ENCODE measurements at places on chromosomes 7 and 10.

GRCh38 chr7:5422396-5423305, 983 bp downstream of the TNRC18 start:
- no peak for DNase-seq

DNA sequence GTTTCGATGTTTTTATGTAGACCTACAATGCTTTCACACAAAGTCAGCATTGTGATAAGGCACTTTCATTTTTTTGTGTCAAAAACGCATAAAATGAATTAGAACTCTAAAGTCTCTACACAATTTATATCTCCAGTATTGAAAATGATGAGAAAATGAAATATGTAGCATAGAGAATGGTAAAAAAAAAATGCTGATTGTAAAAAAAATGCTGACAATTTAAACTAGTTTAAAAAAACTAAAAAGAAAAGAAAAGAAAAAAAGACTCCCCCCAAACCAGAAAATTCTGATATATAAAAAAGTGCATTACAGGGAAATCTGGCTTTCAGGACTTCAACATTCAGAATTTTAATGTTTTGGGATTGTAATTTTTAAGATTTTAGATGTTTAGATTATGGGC, 148.1 kb downstream of the FZD1 start:
- DNase-seq = no peak

- DNase-seq = no peak
Measured at GRCh38 chr7:79872176-79872575, 262.5 kb upstream of the GNAI1 start.

DNA sequence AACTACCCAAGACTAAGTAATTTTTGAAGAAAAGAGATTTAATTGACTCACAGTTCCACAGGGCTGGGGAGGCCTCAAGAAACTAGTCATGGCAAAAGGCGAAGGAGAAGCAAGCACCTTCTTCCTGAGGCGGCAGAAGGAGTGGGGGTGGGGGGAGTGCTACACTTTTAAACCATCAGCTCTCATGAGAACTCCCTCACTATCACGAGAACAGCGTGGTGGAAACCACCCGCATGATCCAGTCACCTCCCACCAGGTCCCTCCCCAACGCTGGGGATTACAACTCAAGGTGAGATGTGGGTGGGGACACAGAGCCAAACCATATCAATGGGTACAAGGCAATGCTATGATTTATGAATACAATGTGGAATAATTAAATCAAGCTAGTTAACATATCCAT, 241.9 kb downstream of the PTPRN2 start:
- DNase-seq = no peak

DNA sequence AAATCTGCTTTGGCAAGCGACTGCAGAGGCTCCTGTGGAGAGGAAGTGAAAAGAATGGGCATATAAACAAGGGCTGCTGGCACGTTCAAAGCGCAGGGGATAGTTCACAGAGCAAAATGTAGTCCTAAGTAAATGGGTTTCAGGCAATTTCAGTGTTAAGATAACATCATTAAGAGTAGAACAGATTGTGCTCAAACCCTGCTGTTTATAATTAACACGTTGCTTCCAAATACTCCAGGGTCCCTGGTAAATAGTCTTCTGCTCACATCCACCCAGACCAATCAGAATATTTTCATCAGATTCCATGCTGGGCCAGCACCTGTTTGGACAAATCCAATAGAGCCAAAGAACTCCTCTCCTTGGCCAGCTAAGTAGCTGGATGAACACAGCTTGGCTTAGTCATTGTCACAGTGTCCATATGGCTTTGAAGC, 81.4 kb downstream of the ORC5 start:
- no peak for DNase-seq

DNA sequence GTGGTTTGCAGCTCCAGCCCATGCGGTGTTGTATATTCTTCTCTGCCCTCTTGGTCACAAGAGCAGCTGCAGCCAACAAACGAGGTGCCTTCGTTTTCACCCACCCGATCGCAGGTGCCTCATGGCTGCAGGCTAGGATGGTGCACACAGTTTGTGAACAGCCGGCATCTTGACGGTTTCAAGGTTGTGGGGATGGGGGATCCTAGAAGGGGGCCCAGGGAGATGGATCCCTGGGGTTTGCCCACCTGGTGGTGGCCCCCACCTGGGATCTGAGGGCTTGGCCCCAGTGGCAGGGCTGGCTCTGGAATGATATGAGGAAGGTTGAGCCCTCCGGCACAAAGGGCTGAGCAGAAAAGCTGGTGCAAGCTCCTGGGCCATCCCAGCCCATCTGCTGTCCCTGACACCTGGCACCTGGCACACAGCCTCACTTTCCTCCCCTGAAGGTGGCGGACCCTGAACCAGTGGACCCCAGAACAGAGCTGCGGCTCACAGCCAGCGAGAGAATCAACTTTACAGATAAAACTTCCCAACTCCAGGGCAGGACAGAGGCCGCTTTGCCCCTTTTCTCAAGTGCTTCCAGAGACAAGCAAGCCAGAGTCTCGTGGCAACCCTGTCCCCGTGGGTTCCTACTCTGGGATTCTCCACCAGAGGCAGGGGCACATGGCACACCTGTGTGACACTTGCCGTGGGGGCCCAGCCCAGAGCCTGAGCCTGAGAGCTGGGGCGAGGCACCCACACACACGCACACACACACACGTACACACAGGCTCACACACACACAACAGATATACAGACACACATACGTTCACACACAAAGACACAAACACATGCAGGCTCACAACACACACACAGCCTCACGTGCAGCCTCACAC, 177.3 kb upstream of the PPP2R2D start:
- no peak for DNase-seq

DNA sequence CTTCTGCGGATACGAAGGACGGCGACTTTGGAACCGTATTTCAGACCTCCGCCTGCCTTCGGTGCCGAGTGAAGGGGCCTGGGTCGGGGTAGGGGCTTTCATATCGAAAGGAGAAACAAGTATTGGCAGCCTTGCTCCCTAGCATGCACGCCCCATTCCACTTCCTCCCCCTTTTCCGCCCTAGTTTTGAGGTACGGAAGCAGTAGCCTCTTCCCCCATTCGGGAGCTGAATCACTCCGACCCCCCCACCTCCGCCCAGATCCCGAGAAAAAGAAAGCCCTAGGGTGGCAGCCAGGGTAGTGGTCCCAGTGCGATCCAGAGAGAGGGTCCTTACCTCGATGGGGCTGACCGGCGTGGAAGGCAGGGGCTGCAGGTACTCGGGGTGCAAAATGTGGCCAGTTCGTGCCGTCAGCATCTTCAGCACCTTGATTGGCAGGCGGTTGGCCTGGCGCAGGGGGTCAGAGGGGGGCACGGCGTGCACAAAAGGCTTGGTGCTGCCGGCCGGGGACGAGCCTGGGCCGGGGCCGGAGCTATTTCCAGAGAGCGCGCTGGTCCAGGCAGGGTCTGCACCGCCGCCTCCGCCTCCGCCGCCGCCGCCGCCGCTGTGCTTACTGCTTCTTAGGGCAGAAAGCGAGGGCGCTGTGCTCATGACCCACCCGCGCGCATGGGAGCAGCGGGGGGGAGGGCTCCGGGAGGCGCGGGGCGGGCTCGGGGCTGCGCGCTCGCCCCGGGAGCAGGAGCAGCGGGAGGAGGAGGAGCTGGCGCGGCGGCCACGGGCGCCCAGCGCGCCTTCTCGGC, 594 bp downstream of the ZNF503 start:
- DNase-seq = no peak

DNA sequence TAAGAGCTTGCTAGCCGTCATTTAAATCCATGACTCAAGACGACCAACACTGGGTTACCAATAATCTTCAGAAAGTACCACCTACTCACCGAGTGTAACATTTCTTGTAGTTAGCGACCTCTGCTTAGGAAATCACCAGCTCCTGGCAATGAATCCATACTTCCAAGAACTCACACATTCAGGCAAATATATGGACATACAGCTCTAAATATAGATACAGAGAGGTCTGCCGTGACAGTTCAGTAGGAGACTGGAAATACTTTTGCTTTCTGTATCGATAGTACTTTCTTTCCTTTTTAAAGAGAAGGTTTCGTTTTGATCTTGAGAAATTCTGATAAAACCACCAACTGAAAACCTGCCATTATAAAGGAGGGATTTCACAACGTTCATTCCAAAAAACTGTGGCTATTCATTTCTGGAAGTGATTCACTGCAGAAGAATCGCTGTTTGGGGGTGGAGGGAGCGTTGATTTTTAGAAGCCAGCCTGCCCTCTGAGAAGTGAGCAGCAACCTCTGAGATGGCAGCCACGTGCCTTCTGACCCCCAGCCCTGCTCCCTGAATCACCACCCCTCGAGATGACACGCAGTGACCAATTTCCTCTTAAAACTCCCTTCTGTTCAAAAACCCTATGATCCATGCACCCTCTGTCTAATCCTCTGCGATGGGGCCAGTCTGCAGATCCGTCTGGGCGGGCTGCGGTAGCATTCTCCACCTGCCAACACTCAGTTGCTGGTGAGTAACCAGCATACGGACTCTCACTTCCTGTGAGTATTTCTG, 179.0 kb upstream of the KLF14 start:
- peak; percentile 27 for DNase-seq

DNA sequence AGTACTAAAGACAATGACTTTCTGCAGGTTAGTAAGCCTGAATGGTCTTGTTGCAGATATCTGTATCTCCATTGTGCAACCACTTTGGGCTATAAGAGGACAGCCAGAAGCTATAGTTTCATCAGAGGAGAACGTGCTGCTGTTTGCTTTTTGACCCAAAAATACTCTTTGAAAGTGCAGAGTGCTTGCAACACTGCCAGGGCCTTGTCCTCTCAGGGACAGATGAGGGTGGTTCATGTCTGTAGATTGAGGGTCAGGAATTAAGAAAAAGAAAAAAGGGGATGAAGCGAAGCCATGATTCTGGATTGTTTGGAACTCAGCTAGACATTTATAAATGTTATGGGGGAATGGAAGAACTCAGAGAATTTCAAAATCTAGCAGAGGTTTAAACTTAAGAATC, 212.5 kb downstream of the SEC23IP start:
- DNase-seq = no peak

- DNase-seq = no peak
Measured at GRCh38 chr10:4373098-4373497, 452.9 kb upstream of the AKR1E2 start.

DNA sequence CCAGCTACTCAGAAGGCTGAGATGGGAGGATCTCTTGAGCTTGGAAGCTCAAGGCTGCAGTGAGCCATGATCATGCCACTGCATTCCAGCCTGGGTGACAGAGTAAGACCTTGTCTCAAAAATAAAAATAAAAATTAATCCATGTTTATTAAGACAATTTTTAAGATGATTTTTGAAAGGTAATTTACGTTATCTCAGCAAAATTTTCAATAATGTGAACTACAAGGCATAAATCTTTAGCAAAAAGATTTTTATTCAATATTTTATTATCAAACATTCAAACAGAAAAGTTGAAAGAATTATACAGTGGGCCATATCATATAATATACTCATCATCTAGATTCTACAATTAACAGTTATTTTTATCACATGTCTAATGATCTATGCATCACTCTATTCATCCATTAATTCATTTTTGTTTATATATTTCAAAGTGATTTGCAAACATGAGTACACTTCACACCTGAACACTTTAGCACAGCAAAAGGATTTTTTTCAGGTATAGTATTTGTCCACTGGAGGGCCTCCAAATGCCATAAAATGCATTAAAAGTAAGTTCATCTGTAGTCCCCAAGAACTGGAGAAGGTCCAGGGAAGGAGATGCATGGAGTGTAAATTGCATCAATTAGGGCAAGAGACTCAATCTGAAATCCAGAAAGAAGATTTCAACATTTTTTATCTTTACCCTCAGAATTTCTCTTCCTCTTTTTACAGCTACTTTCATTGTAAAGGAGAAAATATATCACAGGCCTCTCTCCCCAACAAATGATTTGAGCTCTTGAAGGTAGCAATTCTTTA, 38.6 kb upstream of the RSBN1L start:
- no peak for DNase-seq

DNA sequence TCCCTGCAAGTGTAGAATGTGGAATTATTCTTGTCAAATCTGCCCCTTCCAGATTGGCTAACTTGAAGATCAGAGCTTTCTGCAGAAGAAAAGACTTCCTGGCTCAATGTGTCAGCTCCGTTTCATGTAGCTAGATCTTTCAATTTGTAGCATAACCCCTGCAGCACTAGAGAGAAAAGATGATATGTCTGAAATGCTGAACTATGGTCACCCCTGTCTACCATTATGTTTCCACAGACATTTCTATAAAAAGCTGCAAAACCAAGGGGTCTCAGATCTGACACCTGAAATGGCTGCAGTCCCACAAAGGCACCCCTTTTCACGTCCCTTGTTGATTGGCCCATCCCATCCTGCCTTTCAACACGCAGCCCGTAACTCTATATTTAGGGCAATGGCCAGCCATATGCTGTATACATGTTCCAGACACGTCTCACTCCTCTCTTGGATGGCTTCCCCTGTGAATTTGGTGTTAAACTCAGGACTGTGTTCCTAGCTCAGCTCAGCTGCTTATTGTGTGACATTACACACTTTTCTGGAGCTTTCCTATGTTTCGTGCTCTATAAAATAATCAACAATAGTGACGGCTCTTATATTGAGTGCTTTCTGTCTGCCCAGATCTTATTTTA, 648.6 kb upstream of the CELF2 start:
- DNase-seq = no peak

DNA sequence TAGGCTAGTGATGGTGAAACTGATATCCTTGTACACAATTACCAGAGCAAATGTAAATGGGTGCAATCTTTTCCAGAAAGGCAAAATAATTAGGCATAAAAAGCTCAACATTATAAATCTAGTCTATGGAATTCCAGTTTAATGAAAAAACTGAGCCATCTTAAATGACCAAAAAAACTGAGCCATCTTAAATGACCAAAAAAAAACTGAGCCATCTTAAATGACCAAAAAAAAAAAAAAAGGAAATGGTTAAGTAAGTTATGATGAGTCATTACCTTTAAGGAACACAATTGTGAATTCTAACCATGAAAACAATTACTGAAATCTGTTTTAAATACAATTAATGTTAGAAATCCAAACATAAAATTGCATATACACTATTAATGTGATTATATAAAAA, 25.3 kb downstream of the USP6NL start:
- no peak for DNase-seq

GRCh38 chr7:135682191-135682590, 19.9 kb downstream of the STMP1 start:
- no peak for DNase-seq

DNA sequence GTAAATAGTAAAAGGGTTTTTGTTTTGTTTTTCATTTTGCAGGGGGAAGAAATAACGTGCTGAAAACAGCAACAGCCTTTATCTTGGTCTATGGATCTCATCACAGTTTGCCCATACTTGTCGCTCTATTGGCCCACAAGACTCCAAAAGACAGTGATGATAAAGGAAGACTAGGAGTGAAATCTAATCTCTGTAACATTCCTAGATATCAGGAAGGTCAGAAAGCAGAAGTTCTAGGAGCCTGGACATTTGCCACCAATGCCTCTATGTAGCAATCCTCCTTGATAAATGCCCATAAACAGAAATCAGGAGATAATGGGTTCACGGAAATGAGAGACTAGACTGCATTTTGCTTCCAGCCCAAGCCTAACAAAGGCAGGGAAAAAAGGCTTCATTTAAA, 8.9 kb downstream of the CUBN start:
- DNase-seq = no peak

- no peak for DNase-seq
Measured at GRCh38 chr7:92988941-92989545, 128.7 kb downstream of the SAMD9 start.

Data from NCI-H2107 (cell line).